Caudate nucleus (tissue), 63 donors: ENCODE measurements at places on chromosomes 16 and 17.
A peak's percentile ranks its signal among the peaks of the same experiment; 100 is the strongest.

DNA sequence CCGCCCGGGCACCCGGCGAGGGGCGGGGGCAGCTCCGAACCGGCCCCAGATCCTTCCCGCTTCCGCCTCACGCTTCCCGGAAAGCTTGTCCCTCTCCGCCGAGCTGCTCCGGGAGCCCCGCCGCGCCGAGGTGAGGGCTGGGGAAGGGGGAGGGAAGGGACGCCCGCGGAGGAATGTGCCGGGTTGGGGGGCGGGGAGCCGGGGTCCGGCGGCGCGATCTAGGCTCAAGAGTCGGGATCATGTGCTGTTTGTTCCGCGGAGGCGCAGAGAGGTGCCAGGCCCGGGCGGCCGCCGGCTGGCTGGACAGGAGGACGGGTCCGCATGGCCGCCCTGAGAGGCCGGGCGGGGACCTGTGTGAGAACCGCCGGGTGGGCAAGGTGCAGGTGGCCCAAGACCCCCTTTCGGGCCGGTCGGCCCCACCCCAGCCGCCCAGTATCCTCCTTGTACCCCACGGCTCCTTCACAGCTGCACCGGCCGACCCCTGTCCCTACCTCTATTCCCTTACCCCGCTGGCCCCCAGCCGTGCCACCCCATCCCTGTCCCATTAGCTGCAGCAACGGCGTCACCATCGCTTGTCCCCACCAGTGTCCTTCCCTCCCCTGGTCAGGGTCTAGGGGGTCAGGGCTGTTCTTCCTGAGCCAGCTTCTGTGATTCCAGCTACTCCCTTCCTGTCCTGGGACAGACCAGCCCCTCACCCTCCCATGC is 429 bp downstream of the KIF1C start:
- no peak for DNase-seq

- DNase-seq: no peak
Measured at GRCh38 chr16:78762222-78762621, 662.8 kb downstream of the WWOX start.

- DNase-seq: no peak
Measured at GRCh38 chr17:8935191-8935590, 30.3 kb downstream of the PIK3R5 start.

GRCh38 chr17:61947367-61948078 is 19.7 kb upstream of the INTS2 start:
- no peak for DNase-seq

GRCh38 chr17:19579867-19580565 is 46.4 kb downstream of the SLC47A1 start:
- no peak for DNase-seq

DNA sequence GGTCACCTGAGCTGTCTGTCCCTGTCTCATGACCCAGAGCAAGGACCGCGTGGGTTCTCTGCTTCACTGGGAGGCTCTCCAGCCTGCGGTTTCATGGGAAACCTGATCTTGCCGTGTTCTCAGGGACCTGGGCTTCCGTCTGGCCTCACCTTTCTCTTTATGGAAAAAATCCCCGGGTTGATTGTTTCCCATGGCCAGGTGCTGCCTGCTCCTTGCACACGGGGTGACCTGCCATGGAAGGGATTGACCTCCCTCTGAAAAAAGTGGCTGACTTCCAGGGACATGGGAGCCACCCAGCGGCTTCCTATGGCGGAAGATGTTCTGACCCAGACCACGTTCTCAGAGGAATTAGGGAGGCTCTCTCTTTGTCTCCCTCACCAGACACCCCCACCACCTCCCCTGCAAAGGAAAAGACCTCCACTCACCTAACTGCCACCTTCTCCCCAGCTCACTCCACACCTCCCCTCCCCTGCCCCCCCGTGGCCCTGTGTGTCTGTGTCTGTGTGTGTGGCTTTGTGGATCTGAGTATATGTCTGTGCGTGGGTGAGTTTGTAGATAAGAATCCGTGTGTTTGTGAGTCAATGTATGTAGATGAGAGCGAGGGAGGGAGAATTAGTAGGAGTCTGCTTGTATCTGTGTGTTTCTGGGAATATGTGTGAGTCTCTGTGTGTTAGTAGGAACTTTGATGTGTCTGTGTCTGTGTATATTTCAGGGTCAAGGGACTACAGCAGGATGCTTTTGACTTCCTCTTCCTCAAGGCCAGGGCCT is 154.6 kb downstream of the NTN1 start:
- DNase-seq: no peak

- DNase-seq: no peak
Measured at GRCh38 chr17:79036596-79036995, 12.6 kb downstream of the C1QTNF1 start.

GRCh38 chr17:2449486-2449885 is 48.6 kb upstream of the MNT start:
- no peak for DNase-seq

DNA sequence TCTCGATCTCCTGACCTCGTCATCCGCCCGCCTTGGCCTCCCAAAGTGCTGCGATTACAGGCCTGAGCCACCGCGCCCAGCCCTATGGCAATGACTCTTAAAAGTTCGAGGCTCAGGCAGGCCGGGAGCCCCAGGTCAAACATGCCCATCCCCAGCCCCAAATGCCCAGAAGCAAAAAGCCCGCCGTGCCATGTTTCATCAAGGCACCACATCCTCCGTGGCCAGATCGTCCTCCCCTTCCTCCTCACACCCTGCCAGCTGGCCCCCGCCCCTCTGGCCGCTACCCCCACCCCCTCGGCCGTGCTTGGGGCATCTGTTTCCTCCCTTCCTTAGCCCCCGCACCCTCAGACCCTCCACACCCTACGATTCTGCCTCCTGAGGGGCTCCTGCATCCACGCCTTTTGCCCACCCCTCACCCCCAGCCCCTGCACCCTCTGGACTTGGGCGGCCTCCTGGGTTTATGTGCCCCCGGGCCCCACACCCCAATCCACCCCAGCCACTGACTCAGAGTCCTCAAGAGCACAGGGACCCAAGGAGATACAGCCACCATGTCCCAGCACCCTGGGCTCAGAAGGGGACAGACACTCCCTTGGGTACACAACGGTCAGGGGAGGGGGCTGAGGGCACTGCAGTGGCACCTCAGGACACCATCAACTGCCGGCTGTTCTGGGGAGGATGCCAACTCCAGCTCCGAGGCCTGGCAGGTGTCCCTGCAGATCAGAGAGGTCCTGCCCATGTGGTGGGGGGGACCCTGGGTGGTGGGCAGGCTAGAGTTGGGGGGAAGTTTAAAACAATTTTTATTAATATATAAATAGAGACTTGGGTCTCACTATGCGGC is 7.1 kb downstream of the CTRB1 start:
- no peak for DNase-seq

GRCh38 chr17:3809135-3809534 is 8.1 kb upstream of the ITGAE start:
- no peak for DNase-seq

DNA sequence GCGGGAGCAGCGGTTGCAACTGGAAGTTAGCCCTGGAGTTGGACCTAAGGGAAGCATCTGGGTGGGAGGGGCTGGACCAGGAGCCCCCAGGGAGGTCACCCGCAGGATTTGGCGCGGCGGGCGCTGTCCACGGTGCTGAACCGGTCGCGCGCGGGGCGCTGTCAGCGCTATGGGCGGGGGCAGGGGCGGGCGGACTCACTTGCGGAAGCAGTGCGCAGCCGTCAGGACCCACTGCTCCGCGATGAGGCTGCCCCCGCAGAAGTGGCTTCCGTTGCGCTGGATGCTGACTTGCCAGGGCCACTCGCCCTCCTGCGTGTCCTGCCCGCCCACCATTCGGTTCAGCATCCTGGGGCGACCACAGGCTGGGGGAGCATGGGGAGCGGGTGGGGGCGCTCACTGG is 4.5 kb downstream of the PRSS27 start:
- peak; percentile 22 for DNase-seq

GRCh38 chr17:31058976-31059375 is 35.8 kb upstream of the NF1 start:
- no peak for DNase-seq

DNA sequence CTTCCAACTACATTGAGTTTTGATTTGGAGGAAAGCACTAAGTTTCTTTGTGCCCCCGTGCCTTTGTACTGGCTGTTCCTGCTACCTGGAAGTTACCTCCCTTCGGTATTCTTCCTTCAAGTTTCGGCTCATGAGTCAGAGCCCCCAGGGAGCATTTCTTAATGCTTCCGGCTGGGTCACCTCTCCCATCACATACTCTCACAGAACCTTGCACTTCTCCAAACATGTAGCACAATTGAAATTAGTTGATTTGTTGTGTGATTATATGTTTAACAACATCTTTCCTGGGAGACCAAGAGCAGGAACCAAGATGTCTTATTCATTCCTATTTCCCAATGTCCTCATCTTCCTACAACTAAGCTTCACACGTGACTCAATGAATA is 158.6 kb upstream of the CDH5 start:
- DNase-seq: no peak

DNA sequence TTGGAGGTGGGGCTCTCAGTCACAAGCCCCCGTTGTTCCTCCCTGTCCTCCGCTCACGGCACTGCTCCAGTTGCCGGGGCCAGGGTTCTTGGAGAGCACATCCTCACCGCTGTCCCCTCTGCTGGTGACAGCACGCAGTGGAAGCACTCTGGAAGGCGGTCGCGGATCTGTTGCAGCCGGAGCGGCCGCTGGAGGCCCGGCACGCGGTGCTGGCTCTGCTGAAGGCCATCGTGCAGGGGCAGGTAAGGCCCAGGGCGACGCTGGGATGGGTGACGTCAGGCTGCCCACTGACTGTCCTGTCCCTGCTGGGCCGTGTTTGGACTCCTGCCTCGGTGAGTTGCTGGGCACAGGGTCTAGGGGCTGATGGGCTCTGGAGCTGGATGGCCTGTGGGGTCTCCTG is 5.4 kb downstream of the TSC2 start:
- DNase-seq: no peak

DNA sequence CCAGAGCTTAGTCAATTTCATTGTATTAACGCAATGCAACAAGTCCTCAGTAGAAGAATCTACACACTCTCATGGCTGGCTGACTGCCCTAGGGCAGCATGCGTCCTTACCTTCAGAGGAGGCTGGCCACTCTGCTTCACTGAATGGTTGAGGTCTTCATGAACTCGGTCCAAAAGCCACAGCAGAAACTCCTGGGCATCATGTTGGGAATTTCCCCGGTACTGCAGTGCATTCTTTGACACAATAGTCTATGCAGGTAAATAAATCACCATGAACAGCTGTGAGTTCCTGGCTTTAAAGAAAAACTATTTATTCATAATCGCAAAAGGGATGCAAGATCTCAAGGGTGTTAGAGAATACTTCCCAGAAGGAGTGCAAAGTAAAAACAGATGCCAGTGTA is 41.3 kb downstream of the USP31 start:
- DNase-seq: no peak

DNA sequence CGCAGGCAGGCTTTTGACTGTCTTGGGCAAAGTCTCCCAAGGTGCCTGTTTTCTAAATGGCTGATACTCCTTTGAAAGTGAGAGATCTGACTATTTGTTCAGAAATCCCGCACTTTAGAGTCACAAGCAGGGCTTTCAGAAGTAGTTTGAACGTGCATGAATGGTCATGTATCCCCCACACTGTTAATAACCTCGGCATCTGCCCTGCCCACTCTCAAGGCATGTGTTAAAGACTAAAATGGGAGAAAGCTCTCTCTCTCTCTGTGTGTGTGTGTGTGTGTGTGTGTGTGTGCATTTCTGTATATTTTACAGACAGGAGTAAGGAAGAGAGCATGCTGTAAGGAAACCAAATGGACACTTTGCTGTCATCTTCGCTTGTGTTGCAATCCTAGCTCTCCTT is 163.7 kb downstream of the MAF start:
- DNase-seq: no peak

GRCh38 chr17:75380315-75380714 is 25.2 kb downstream of the GRB2 start:
- no peak for DNase-seq

- no peak for DNase-seq
Measured at GRCh38 chr16:51321251-51321650, 170.2 kb upstream of the SALL1 start.

- DNase-seq: no peak
Measured at GRCh38 chr17:16351831-16352230, 1.4 kb downstream of the CENPV start.

- DNase-seq: no peak
Measured at GRCh38 chr16:50238868-50239301, 27.5 kb upstream of the ADCY7 start.

DNA sequence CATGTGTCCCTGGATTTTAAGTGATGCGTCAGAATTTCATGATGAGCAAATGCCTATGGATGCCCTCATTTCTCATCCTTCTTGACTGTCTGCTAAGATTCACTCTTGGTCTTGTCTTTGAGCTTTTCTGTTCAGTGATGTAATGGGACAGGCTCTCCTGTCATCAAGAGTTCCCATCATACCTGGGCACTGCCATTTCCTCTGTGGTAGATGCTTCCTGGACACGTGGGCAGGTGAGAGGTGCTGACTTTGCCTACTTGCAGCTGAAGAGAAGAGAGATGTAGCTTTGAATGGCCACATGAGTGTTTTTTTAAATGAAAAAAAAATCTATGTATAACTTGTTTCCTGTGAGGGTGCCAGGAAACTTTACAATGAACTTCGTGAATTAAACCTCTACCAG is 557.7 kb downstream of the MAF start:
- DNase-seq: no peak
